ENCODE measurements at places on chromosomes 12 and 14.

DNA sequence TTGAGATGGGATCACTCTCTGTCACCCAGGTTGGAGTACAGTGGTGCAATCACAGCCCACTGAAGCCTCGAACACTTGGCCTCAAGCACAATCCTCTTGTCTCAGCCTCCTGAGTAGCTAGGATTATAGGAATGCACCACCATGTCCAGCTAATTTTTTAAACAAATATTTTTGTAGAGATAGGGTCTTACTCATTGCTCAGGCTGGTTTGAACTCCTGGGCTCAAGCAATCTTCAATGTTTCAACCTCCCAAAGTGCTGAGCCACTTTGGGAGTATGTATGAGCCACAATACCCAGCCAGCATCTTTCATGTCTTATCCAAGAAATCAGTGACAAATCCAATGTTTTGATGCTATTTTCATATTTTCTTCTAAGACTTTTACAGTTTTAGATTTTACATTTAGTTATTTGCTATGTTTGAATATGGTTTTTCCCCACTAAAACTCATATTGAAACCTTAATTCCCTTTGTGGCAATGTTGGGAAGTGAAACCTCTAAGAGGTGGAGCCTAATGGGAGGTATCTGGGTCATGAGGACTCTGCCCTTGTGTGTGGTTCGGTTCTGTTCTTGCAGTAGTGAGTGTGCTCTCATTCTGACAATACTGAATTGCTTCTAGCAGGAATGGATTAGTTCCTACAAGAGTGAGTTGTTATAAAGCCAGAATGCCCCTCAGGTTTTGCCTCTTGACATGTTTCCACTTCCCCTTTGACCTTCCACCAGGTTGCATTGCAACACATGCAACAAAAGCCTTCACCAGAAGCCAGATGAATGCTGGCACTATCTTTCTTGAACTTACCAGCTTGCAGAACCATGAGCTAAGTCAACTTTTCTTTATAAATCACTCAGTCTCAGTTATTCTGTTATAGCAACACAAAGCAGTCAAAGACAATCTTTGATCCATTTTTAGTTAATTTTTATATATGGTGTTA, 80.8 kb upstream of the AMIGO2 start:
- DNase-seq = no peak

DNA sequence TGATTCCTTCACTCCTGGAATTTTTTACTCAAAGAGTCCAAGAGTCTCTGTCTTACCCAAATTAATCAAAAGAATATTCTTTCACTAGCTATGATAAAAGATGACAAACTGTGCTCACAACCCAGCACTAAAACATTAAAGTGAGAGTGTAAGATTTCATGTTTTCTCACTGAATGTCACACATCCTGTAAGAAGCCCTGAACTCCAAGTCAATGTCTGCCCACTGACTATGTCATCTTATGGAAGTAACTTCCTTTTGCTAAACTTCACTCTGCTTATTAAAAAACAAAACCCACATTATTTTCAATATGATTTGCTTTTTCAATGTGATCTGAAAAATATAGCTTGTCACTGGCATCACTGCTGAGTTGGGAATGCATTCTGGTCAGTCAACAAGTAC, 15.6 kb downstream of the SPRING1 start:
- DNase-seq = no peak

DNA sequence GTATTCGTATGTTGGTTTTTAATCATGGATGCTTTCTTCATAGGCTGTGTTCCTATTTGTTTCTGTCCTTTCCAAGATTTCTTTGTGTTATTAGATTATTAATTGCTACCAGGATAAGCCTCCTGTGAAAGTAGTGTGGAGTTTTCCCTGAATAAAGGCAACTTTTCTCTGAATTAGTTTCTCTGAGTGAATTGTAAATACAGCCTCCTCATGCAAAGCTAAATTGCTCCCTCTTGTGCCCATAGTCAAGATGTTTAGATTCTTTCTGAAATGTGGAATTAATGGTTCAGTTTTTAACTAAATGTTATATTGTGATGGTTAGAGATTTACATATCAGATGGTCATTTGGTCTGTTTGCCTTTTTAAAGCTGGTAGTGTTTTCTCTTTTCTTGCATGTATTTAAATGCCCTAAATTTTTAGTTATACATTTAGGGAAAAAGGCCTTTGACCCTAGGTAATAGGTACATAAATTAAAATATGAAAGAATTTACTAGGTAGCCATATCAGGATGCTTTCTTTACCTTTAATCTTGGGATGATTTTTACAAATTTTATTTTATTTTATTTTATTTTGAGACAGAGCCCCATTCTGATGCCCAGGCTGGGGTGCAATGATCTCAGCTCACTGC, 8.9 kb downstream of the APAF1 start:
- peak; percentile 68 for DNase-seq

DNA sequence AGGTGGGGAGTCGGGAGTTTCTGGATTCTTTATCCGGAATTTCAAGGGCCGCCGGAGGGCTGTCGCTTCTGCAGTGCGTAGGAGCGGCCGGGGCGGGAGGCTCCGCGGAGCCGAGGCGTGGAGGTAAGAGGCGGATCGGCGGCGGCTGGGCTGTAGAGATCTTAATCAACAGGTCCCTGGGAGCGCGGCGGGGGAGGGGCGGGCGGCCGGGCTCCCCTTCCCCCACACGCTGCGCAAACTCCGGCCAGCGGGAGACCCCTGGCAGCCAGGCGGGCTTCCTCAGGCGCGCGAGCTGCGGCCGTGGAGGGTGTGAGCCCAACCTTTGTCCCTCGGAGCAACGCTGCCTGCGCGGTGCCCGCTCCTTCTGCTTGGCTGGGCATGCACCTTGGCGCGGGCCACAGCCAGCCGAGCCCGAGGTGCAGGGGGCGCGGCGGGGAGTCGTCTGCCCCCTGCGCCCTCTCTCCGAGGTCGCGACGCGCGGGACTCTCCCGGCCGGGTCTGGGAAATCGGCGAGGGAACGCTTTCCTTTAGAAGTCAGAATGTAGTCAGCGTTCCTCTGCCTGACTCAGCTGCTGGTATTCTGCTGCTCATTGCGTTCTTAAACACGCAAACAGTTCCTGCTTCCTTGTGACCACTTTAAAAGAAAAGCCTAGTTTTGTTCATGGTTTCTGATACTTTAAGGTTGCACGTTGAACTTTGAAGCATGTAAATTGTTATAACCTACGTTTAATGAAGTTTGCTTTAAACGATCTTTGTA, at the start of gene PALS1:
PALS1 (plus strand) TSS at position 25 of the 757 bp plus-strand sequence. CDS start 37,736 bp downstream, outside the sequence.
- no peak for DNase-seq

- no peak for DNase-seq
These were observed 526.1 kb downstream of the CCER1 start for GRCh38 chr12:90428881-90429280.

DNA sequence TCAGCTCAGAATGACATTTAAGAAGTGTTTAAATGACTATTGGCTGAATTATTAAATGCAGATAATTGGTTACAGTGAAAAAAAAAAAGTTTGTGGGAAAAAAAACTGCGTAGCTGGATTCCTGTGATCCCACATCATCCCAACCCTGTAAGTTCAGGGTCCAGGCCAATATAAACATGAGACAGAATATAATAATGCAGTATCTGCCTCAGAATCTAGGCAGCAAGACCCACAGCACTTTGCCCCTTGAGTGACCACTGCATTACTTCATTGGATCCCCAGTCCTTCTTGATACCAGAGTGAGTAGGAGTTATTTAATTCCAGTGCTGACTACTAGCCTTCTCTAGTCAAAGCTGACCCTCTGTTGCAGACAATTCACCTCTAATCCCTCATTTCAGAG, 272.6 kb downstream of the CCER1 start:
- DNase-seq = no peak

DNA sequence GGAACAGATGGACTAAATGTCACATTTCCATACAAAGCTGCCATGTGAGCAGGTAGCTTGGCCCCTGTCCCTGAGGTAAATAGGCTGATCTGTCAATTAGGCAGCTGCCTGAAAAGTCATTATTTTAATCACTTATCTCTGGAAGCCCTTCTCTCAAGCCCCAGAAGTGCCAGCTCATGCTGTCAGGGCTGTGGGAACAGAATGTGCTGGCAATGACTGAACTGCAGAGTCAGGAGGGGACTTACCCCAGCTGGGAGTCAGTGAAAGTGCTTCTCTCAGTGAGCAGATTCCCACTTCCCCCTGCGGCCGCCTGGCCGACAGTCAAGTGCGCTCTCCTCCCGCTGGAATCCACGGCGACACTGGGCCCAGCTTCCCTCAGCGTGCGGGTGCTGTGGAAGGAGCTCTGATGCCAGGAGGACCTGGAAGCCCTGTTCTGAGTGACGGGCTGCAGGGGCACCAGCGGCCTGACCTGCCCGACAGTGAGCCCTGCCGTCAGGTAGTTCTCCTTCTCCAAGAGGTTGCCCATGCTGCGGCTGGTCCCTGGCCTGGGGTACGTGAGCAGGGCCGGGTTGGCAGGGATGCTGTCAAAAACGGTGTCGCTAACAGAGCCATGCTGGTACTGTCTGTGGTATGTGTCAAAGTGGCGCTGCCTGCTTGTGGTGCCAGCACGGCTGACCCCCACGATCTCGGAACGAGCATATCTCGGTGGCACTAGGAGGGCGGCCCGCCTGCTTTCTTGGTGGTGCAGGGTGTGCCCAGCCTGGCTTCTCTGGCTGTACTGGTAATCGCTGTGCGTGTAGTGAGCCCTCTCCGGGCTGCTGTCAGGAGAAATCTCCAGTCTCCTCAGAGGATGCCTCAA, 18.7 kb downstream of the PKP2 start:
- DNase-seq = no peak

- no peak for DNase-seq
These were observed 10.5 kb downstream of the TM7SF3 start for GRCh38 chr12:27003421-27004381.

DNA sequence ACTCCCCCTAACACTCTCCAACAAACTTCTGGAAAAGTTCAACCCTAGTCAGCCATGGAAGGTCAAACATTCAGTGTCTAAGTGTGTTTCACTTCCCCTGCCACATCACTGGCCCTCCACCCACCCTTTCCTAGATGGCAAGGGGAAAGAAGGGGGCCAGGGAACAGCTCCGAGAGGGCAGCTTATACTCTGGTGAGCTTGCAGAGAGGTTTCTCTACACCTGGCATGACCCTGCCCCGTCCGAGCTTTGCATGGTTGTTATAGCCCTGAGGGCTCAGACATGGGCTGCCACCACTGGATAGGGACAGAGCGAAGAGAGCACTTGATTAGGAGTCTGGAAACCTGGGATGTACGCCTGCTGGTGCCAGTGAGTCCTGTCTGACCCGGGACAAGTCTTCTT, 4.0 kb downstream of the ACVRL1 start:
- no peak for DNase-seq

All from CD4-positive, CD25-positive, alpha-beta regulatory T cell (primary cell).